Upper lobe of right lung (tissue), 1 donor: ENCODE measurements at places on chromosomes 7 and 10. TPM values are rescaled to one million over a fixed set of nuclear protein-coding genes. Genes with fewer than 3 reads are reported as not detected.

DNA sequence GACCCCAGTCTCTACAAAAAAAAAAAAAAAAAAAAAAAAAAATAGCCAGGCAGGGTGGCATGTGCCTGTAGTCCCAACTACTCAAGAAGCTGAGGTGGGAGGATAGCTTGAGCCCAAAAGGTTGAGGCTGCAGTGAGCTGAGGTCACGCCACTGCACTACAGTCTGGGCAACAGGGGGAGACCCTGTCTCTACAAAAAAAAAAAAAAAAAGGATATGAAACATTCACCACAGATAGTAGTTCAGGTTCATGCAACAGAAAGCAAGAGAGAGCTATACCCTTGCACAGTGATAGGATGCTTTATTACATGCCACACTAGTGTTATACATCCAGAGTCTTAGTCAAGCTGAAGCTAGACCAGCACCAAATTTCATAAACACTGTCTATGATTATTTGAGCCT lies 148.4 kb upstream of the KAT6B start:
- no peaks in the 10 kb centered on the region for H3K27me3 ChIP-seq
- no peaks in the 10 kb centered on the region for H3K4me1 ChIP-seq
- no peak for DNase-seq
- no peaks in the 10 kb centered on the region for H3K36me3 ChIP-seq
- no peak overlapping the region for H3K4me3 ChIP-seq

DNA sequence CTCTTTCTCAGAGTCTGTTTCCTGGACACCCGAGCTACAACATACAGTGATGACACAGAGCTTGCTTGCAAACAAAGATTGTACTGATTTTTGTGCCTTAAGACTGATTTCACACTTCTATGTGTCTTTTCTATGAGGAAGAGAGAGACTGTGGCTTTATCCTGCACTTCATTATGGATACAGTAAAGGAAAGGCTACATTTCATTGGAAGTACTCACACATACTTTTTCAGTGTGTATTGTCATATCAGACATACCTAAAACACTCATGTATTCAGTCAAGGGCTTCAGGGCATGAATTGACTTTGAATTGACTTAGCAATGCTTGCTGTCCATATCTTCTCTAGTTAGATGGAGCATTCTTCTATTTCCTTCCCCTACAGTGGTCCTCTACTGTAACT lies 135.5 kb upstream of the IMMP2L start:
- no peak overlapping the region for H3K4me3 ChIP-seq
- no peaks in the 10 kb centered on the region for H3K36me3 ChIP-seq
- no peak for DNase-seq

ADRA2A gene
- total RNA-seq: 4.9 TPM

DNA sequence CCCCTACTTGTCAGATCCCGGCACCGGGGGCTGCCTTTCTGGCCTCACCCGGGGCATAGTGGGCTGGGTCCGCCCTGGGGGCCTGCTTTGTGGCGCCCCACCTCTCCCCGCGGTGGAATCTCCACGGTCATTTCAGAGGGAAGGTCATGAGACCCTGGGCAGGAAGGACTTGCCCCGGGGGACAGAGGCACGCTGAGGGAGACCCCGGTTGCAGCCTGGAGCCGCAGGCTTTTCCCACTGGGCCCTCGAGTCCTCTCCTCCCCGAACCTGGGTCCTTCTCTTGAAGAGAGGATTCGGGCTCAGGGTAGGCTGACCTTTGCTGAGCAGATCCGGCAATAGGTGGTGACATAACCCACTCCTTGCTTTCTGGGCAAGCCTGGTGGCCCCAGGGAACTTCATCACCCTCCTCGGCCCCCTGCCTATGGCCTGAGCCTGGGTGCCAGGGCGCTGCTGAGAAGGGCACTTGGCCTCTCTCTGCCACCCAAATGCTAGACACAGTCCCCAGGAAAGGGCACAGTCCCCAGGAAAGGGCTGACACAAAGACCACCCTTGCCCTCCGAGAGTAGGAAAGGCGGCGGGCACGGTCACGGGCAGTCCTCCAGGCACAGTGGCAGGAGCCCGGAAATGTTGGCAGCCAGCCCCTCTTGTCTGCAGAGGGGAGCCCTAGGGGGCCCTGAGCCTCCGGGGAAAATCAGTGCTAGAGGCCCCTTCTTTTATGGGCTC lies 36.2 kb downstream of the FKBP6 start:
- H3K27ac ChIP-seq: no peak overlapping the region
- DNase-seq: no peak
- H3K27me3 ChIP-seq: no peaks in the 10 kb centered on the region
- no peaks in the 10 kb centered on the region for H3K4me1 ChIP-seq
- no peak overlapping the region for H3K4me3 ChIP-seq
- no peaks in the 10 kb centered on the region for H3K36me3 ChIP-seq

GRCh38 chr7:121798896-121799295 lies 74.1 kb upstream of the PTPRZ1 start:
- no peak for DNase-seq
- H3K36me3 ChIP-seq: no peaks in the 10 kb centered on the region
- no peaks in the 10 kb centered on the region for H3K27me3 ChIP-seq

- H3K4me1 ChIP-seq: no peaks in the 10 kb centered on the region
- no peaks in the 10 kb centered on the region for H3K27me3 ChIP-seq
- no peaks in the 10 kb centered on the region for H3K36me3 ChIP-seq
- peak; percentile 61 for DNase-seq
- no peak overlapping the region for H3K27ac ChIP-seq
- H3K4me3 ChIP-seq: no peak overlapping the region
These were observed 56.7 kb upstream of the EBF3 start for GRCh38 chr10:130020651-130021382.

DNA sequence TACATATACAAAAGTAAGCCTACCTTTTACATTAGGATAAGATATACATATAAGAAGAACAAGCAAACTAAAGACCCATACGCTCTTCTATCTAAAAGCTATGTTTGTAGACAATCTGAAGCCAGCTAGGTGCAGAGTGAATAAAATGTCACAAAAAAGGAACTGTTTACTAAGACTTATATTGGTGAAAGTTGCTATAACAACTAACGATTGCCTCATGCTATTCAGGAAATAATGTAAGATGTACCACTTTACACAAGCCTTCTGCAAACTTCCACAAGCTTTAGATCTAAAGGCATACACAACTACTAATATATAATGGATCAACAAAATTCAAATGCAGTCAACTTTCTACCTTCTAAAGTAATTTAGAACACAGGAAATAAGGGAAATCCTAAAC lies 175.1 kb downstream of the SRPK2 start:
- no peaks in the 10 kb centered on the region for H3K27me3 ChIP-seq
- H3K4me1 ChIP-seq: peaks cover 24% of the 10 kb centered on the region
- H3K4me3 ChIP-seq: no peak overlapping the region
- no peaks in the 10 kb centered on the region for H3K36me3 ChIP-seq
- H3K27ac ChIP-seq: no peak overlapping the region

DNA sequence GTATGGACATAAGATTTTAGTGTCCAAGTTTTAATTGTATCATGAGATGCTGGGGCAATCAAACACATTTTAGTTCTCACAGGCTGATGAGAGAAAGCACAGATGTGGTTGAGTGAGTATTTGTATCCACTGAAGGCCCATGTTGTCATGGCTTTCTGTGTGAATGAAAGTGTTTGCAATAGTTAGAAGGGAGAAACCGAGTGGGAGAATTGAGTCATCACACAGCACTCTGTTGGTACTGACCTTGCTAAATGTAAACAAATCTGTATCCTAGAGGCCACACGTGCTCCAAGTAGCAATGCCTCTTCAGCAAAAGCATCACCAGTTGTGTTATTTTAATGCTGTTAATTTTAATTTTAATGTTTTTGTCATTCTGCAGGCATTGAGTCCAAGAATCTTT lies 121.2 kb downstream of the EMX2 start:
- H3K27ac ChIP-seq: no peak overlapping the region
- H3K4me1 ChIP-seq: no peaks in the 10 kb centered on the region
- H3K36me3 ChIP-seq: no peaks in the 10 kb centered on the region
- H3K27me3 ChIP-seq: no peaks in the 10 kb centered on the region
- no peak overlapping the region for H3K4me3 ChIP-seq

DNA sequence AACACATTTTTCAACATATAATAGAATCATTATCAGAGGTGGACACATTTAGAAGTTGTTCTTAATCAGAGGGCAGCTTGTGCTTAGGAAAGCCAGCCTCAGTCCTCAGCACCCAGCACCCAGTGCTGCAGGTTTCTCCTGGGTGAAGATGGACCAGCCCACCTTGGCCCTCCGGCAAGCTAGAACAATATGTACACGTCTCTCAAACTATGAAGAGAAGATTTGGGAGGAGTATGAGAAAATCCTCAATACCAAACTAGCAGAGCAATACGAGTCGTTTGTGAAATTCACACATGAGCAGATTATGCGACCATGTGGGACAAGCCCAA lies 13.5 kb upstream of the RALA start:
- H3K4me1 ChIP-seq: no peaks in the 10 kb centered on the region
- H3K27me3 ChIP-seq: no peaks in the 10 kb centered on the region
- peak overlapping the region; percentile 83 for H3K27ac ChIP-seq
- H3K36me3 ChIP-seq: no peaks in the 10 kb centered on the region
- peak overlapping the region; percentile 39 for H3K4me3 ChIP-seq

GRCh38 chr10:95485056-95485844 lies 75.9 kb downstream of the SORBS1 start:
- no peak overlapping the region for H3K27ac ChIP-seq
- no peaks in the 10 kb centered on the region for H3K36me3 ChIP-seq
- H3K27me3 ChIP-seq: no peaks in the 10 kb centered on the region
- peaks cover 15% of the 10 kb centered on the region for H3K4me1 ChIP-seq

GRCh38 chr10:93893646-93894515 lies at the start of gene SLC35G1:
TSS of gene SLC35G1 (plus strand) at chr10:93893978. CDS start at chr10:93894034, 56 bp downstream.
- DNase-seq: peak; percentile 87
- H3K4me3 ChIP-seq: peak within 1 kb of the TSS; percentile 85
- H3K4me1 ChIP-seq: peaks cover 9% of the 10 kb centered on the region
- peak within 1 kb of the TSS; percentile 55 for H3K27ac ChIP-seq

DNA sequence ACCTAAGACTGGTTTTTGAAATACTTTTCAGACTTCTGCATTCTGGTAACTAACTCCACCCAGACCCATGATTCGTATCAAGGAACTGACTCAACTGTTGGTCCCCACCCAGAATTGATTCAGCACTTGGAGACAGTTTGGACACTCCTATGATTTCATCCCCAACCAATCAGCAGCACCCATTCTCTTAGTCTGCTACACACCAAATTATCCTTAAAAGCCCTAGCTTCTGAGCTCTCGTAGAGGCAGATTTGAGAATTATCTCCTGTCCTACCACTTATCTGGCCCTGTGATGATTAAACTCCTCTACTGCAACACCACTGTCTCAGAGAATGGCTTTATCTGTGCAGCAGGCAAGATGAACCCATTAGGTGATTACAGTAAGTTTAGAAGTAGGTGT lies 7.7 kb upstream of the GSTO1 start:
- no peak for DNase-seq
- H3K4me1 ChIP-seq: no peaks in the 10 kb centered on the region
- H3K27me3 ChIP-seq: no peaks in the 10 kb centered on the region
- no peaks in the 10 kb centered on the region for H3K36me3 ChIP-seq
- no peak overlapping the region for H3K4me3 ChIP-seq
- H3K27ac ChIP-seq: peak overlapping the region; percentile 65

- H3K27ac ChIP-seq: no peak overlapping the region
- H3K4me1 ChIP-seq: no peaks in the 10 kb centered on the region
- H3K4me3 ChIP-seq: no peak overlapping the region
- no peaks in the 10 kb centered on the region for H3K36me3 ChIP-seq
- H3K27me3 ChIP-seq: no peaks in the 10 kb centered on the region
- DNase-seq: no peak
These were observed 41.8 kb downstream of the KLHDC10 start for GRCh38 chr7:130112093-130112492.

DNA sequence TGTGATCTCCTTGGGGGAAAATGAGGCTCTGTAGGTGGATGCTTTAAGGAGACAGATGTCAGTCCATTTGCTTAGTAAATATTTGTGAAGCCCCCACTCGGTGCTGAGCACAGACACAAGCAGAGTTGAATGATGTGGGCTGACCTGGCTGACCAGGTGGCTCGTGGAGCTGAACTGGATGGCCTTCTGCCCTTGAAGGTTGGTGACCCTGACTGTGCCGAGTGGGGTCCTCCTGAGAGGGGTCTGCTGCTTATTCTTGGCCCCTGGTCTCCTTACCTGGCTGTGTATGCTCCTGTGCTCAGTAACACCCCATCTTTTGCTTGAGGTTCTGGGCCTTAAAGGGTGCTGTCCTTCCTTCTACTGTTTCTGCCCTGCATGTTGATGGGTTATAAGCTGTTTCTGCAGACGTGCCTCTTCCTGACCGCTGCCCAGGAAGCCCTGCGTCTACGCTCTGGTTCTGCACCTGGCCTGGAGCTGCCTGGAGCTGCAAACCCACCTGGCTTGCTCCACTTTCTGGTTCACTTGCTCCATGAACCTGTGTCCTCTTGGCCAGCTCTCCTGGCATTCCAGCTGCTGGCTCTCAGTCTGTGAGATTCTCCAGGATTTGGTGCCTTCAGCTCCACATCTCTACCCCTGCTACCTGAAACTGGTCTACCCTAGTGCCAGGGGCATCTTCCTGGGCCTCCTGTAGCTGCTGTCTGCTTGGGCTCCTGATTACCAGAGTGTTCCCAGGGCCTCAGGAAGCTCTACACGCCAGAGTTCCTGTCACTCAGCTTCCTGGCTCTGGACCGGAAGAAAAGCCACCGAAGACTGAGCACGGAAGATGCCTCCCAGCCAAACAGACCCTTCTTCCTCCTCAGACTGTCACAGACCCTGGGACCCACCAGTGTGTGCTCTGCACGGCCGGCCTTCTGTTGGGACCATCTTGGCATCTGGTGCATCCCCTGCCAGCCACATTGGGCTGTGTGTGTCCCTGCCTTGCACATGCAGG lies 76.5 kb downstream of the ADCY1 start:
- no peaks in the 10 kb centered on the region for H3K36me3 ChIP-seq
- DNase-seq: no peak
- no peaks in the 10 kb centered on the region for H3K27me3 ChIP-seq
- no peak overlapping the region for H3K27ac ChIP-seq

- H3K27me3 ChIP-seq: no peaks in the 10 kb centered on the region
- no peak for DNase-seq
- no peaks in the 10 kb centered on the region for H3K36me3 ChIP-seq
- H3K27ac ChIP-seq: no peak overlapping the region
- H3K4me1 ChIP-seq: no peaks in the 10 kb centered on the region
These were observed 192.3 kb upstream of the ZMIZ1 start for GRCh38 chr10:78876449-78876848.

ENKUR gene
- 0.49 TPM for total RNA-seq

GRCh38 chr10:28449926-28450325 lies 83.0 kb upstream of the WAC start:
- no peak for DNase-seq
- H3K4me1 ChIP-seq: no peaks in the 10 kb centered on the region
- no peak overlapping the region for H3K4me3 ChIP-seq
